ENCODE measurements at places on chromosomes 13 and 19.

GRCh38 chr19:13069415-13070359, 33.0 kb downstream of the LYL1 start:
- no peak for DNase-seq

DNA sequence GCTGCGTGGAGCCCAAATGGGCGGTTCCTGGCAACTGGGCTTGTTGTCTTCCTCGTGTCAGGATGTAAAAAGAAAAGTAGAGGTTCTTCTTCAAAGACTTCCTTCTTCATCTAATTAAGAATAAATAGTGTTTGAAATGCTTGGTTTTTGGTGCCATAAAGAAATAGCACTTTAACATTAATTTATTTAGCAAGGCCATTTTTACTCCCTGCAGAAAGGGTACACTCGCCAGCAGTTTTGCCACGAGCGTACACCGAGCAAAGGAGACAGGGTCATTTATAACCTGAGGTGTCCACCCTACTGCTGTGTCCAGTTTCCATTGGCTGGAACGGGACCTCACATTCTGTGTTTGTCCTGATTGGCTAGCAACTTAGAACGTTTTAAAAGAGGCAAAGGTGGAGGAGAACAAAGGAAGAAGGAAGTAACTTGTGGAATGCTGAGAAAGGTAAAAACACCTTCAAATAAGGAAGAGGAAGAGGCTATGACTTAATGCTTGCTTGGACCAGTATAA, 21.8 kb upstream of the OR10H1 start:
- no peak for DNase-seq

- DNase-seq, result no peak
Measured at GRCh38 chr19:31575846-31576335, 226.7 kb upstream of the TSHZ3 start.

DNA sequence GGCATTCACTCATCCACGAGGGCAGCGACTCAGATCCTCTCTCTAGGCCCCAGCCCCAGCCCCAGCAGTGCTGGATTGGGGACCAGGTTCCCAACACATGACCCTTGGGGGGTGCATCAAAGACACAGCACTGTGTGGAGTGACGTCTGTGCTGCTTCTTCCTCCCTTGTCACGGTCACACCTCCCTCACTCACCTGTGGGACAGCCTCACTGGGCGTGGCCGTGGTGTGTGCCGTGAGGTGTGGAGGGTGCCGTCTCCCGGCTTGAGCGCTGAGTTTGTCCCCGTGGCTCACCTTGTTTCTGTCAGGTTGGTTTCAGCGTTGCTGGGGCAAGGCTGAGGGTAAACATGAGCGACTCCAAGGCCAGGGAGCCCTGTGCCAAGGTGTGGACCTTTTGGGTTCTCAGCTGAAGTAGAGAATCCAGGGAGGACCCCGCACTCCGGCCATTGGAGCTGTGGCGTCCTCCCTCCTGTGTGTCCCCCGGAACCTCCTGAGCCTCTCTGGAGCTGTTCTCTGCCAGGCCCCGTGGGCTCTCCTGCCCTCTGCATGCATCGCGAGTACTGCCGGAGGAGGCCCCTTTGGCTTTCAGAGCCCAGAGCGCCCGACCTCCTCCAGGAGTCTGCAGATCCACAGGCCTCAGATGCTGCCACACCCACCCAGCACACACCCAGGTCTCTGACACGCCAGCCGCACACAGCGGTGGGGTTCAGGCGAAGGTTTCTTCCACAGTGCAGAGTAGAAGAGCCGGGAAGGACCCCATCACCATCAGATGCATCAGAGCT, 33.6 kb downstream of the CSNK1G2 start:
- no peak for DNase-seq

DNA sequence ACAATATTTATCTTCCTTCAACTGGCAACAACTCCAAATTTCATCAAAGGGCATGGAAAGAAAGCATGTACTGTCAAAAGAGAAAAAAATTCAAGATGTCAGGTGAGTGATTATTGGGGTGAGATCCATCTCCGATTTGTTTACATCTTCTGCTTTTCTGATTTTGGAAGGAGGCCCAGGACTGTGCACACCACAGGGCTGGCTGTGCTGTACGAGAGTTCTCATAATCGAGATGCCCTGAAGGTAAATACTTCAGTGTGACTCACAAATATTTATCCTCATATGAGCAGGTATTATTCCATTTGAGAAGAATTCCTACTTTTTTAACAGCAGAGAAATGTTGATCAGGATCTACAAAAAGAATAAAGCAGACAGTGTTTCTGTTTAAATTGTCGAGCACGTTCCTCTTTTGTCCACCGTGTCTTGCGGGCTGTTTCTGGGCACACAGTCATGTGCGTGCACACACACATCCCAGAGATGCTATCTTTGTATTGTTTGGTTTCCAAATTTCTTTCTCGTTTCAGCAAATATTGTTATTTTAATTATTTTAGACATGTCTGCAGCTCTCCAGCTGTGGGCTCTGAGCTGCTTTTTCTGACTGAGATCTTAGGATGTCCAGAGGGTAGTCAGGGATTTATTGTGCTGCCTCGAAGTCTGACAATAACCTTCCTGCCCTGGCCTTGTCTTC, 103.8 kb downstream of the KL start:
- no peak for DNase-seq

GRCh38 chr19:10876459-10877240, 5.3 kb downstream of the CARM1 start:
- DNase-seq, result peak; percentile 42

DNA sequence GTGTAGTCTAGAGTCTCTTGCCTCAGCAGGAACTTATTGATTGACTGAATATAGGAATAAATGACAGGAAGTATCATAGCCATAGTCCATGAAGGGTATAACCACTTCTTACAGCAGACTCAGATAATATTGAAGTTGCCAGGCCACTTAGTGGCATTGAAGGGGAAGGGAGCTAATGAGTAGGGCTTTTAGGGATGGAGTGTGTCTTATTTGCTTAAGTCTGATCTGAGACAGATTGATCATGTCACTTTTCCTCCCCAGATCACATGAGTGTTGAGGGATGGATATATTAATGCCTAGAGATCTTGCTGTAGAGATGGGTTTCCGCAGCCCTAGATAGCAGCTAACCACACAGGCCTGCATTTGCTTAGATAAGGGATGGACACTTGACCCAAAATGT, 62.2 kb upstream of the NBEA start:
- DNase-seq, result no peak

DNA sequence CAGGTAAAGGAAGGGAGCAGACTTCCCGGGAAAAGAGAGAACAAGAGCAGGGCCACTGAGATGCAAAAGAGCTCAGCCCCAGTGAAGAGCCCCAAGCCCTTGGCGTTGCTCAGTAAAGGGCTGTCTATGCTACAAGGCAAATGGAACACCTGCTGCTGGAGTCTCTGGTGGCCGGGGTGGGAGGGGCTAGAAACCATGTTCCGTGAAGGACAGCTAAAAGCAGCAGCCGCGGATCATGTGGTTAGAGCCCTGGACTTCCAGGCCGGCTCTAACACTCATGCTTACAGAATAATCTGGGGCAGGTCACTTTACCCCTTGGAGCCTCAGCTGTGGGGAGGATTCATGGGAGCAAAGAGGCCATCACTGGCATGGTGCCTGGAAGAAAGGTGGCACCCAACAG, 17.8 kb downstream of the POU2F2 start:
- DNase-seq, result no peak

- DNase-seq, result no peak
Measured at GRCh38 chr19:46460981-46461380, 10.4 kb downstream of the PNMA8A start.

- DNase-seq, result no peak
Measured at GRCh38 chr19:3060857-3061181, 1.5 kb downstream of the TLE5 start.

- DNase-seq, result peak; percentile 92
Measured at GRCh38 chr19:49473868-49474541, at the start of gene FLT3LG. Gene FLT3LG, plus strand, starts transcription at chr19:49474215. Its CDS starts 425 bp downstream, at chr19:49474640.

DNA sequence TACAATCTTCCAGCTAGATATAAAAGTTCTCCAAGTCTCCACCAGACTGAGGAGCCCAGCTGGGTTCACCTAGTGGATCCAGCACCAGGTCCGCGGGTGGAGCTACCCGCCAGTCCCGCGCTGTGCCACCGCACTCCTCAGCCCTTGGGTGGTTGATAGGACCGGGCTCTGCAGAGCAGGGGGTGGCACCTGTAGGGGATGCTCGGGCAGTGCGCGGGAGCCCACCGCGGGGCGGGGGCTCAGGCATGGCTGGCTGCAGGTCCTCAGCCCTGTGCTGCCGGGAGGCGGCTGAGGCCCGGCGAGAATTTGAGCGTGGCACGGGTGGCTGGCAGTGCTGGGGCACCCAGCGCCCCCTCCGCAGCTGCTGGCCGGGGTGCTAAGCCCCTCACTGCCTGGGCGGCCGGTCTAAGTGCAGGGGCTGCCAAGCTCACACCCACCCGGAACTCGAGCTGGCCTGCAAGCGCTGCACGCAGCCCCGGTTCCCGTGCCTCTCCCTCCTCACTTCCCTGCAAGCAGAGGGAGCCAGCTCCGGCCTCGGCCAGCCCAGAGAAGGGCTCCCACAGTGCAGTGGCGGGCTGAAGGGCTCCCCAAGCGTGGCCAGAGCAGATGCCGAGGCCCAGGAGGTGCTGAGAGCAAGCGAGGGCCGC, 542.8 kb upstream of the PCDH9 start:
- no peak for DNase-seq

DNA sequence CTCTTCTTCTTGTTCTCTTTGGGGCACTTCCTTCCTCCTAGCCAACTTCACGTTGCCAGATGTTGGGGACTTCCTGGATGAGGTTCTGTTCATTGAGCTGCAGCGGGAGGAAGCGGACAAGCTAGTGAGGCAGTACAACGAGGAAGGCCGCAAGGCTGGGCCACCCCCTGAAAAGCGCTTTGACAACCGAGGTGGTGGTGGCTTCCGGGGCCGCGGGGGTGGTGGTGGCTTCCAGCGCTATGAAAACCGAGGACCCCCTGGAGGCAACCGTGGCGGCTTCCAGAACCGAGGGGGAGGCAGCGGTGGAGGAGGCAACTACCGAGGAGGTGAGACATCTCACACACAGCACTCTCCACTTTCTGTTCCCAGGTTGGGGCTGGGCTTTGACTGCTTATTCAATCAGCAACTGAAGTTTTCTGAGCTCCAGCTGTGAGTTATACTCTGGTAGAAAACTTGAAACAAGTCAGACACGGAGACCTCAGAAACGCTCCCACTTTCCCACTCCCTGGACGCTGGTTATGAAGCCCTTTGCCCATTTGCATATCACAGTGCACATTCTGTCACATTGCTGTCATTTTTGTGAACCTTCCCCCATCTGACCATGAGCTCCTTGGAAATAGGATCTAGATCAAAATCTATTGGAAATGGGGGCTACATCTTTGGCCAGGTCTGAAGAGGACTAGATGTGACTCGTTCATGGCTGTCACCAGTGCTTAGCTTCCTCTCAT, 7.2 kb upstream of the CCDC97 start:
- no peak for DNase-seq

- no peak for DNase-seq
Measured at GRCh38 chr19:6482343-6482686, 728 bp upstream of the DENND1C start.

DNA sequence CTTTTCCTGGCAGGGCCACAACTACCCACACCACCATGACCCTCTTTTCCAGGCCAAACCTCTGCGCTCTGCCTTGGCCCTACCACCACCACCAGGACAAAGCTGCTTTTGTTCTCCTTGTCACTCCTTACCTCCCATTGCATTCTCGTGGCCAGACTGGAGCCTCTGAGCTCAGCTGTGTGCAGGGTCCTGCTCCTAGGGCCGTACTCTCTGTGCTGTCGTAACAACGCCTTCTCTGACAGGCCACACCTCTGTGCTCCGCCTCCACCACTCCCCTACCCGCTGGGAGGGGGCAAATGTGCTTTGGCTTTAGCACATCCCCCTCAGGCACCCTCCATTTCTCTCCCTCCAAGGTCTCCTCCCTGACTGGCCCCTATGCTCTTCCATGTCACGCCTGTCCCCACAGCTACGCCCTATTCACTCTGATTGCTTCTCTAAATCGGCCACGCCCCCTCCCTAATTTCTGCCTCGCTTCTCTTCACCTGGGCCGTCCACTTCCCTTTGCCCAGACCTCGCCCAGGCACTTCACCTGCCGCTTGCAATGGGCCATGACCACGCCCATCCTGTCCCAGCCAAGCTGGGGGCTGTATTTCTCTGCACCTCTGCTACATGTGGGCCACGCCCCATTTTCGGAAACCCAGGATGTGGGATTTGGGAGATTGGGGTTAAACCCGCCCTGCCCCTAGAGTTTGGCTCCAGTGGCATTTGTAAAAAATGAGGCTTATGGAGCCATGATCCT, 472.3 kb downstream of the KLF12 start:
- no peak for DNase-seq

DNA sequence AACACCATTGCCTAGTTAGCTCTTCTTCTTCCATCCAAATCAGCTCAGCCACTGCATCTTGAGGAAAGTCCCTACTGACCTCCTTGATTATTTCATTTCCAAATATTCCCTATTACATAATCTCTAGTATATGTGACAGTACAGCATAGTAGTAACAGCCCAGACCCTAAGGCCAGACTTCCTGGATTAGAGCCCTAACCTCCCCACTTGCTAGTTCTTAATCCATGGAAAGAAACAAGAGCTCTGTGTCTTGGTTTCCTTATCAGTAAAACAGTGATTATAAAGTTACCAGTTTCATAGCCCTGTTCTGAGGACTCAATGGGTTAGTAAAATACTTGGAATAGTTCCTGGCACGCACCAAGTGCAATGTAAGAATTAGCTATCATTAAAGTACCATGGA, 153.0 kb downstream of the RAP2A start:
- DNase-seq, result no peak

DNA sequence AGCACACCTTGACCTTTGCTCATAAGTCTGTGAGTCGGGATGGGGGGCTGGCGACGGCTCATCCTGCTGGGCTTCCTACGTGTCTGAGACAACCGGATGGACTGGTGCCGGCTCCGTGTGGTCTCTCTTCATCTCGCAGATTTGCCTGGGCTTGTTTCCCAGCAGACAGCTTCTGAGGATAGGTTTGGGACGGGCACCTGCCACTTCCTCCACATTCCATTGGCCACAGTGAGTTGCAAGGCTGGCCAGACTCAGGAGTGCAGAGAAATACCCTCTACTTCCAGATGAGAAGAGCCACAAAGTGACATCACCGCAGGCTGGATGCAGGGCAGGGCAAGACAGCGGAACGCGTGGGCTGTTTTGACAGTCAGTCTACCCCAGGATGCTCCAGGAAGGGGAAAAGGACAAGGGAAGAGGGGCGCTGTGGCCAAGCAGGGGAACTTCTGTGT, 48.1 kb downstream of the IRS2 start:
- no peak for DNase-seq

- DNase-seq, result no peak
Measured at GRCh38 chr19:10701955-10702525, 801 bp downstream of the QTRT1 start.

GRCh38 chr13:94020833-94021232, 458.6 kb downstream of the DCT start:
- no peak for DNase-seq

GRCh38 chr13:75458696-75459422, 23.1 kb downstream of the TBC1D4 start:
- no peak for DNase-seq

- no peak for DNase-seq
Measured at GRCh38 chr19:2043251-2043641, 7.8 kb downstream of the MKNK2 start.

GRCh38 chr19:3855320-3855719, 13.5 kb downstream of the ZFR2 start:
- no peak for DNase-seq

GRCh38 chr19:12411893-12412292, 10.8 kb upstream of the ZNF799 start:
- no peak for DNase-seq

- DNase-seq, result no peak
Measured at GRCh38 chr13:27927444-27928352, 7.9 kb downstream of the PDX1 start.

Measured in bone marrow (tissue), 2 donors.